ENCODE measurements at places on chromosomes 1 and 21.
A peak's percentile ranks its signal among the peaks of the same experiment; 100 is the strongest.

- peak; percentile 68 for DNase-seq
Measured at GRCh38 chr1:234619071-234619480, 9.1 kb upstream of the IRF2BP2 start.

- no peak for DNase-seq
Measured at GRCh38 chr1:210200124-210200736, 32.4 kb upstream of the SERTAD4 start.

GRCh38 chr1:76256289-76257223 is 182.0 kb downstream of the ST6GALNAC3 start:
- no peak for DNase-seq

DNA sequence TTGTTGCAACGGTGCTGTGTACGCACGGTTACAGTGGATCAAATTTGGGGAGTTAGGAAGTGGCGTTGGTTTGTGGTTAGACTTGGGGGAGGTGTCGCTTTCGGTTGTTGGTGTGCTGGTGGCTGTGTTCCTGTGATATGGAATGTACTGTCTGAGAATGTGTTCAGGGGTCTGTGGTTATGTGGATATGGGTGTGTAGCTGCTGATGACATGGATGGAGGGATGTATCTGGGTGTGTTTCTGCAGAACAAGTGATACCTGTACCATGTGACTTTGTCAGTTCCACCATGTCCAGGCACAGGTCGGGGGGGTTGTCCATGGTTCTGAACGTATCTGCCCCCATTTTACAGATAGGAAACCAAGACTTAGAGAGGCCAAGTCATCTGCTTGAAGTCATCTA is 22.7 kb downstream of the PAX7 start:
- DNase-seq, result no peak

- DNase-seq, result no peak
Measured at GRCh38 chr1:154769193-154769895, 100.7 kb downstream of the KCNN3 start.

- DNase-seq, result no peak
Measured at GRCh38 chr21:39580744-39581143, 32.0 kb upstream of the B3GALT5 start.

- DNase-seq, result no peak
Measured at GRCh38 chr1:195516036-195516435, 1092.2 kb downstream of the KCNT2 start.

GRCh38 chr21:25967181-25967900 is 203.2 kb downstream of the APP start:
- no peak for DNase-seq

GRCh38 chr1:64038965-64039364 is 164.5 kb upstream of the UBE2U start:
- DNase-seq, result no peak

DNA sequence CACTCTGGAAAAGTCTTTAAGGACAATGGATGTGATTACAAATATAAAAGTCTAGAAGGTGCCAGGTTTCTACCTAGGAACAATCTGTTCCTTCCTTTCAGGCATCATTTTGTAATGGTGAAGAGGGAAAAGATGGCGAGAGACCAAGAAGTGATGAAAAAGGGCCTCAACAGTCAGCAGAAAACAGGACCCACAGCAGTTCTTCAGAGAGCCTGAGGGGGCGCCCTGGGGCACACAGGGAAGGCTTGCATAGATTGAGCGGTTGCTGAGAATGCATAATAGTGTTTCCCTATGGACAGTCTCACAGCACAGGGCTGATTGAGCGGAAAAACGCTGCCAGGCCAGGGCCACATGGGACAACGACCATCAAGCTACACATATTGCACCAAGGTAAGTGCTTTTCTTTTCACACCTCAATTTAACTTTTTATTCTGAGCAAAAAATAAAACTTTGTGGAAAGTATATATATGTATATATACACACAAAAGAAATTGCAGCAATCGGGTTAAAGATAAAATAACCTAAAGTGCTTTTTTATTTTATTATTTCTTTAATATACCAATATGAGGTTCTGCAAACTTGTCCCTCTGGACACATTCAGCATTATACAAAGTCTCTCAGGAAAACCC is 3.1 kb upstream of the YRDC start:
- peak; percentile 73 for DNase-seq

DNA sequence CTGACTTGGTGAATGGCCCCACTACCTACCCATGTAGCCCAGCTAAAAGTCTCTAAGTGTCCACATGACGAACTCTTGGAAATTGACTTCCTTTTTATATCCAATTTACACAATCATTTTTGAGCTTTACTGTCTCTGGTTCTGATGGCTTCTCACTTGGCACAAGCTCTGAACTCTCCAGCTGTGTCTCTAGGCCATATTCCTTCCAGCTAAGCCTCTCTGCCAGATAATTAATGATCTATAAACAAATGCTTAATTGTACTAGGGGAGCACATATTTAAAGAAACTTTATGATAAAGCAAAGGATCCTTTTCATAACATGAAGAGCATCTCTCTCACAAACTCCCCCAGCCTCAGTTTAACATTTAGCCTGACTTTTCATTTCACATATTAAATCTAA is 16.3 kb upstream of the BEND5 start:
- peak; percentile 61 for DNase-seq
